ENCODE measurements at places on chromosomes 13 and 19.

DNA sequence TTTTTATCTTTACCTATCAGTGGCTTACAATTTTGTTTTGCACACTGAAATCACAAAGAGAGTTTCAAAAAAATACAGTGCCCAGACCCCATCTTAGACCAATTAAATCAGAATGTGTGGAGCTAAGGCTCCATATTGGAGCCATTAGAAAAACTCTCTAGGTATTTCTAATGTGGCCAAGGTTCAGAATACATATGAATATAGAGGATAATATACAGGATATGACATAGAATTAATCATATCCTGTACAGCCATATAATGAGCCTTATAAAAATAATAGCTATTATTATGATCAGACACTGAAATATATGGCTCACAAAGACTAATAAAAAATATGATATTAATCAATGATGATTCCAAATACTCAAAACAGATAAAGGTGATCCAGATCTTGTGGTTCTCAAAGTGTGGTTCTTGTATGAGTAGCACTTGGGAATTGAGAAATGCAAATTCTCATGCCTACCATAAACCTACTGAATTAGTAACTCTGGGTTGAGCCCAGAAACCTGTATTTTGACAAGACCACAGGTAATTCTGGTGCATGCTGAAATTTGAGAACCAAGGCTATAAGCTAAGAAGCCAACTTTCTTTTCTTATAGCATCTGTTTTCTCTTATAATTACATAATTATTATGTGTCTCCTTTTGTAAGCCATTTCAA, 408.0 kb downstream of the DIAPH3 start:
- no peak for DNase-seq

GRCh38 chr13:112183532-112184090, 116.7 kb downstream of the SOX1 start:
- no peak for DNase-seq

GRCh38 chr13:108031865-108032264, 183.5 kb downstream of the LIG4 start:
- DNase-seq: no peak

GRCh38 chr19:12995596-12996405, 526 bp downstream of the NFIX start:
- no peak for DNase-seq

- no peak for DNase-seq
Observed at GRCh38 chr13:111916201-111916600, 150.7 kb upstream of the SOX1 start.
